ENCODE measurements at places on chromosomes 16 and 17.

GRCh38 chr16:69089091-69089910 lies 16.2 kb upstream of the HAS3 start:
- DNase-seq, result no peak

DNA sequence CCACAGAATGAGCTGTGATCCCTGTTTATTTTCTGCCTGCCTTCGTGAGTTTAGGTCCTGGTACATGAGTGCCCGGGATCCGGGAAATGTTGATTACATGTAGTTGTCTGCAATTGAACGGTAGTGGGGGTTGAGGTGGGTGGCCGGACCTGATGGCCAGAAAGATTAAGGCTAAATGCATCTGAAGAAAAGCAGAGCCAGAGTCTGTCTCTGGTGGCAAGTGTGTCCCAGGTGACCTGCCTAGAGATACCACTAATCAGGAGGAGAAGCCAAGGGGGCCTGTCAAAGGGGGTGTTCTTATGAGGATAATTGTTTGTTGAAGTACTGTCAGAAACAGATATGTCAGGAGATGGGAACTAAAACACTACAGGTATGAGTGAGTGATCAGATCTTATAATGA lies 154.0 kb upstream of the ASIC2 start:
- no peak for DNase-seq

DNA sequence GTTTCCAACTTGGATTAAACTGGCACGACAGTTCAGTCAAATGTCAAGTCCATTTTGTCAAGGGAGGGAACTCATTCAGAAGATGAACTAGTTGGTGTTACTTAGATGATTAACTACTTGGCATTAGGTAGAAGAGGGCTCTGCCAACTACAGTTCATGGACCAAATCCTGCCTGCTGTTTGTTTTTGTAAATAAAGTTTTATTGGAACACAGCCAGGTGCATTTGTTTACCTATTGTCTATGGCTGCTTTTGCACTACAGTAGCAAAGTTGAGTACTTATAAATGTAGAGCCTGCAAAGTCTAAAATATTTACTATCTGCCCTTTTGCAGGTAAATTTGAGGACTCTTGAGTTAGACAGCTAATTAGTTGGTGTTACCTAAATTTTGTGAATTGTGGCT lies 410.0 kb downstream of the MAF start:
- no peak for DNase-seq

GRCh38 chr17:74957935-74958740 lies 14.4 kb downstream of the HID1 start:
- peak; percentile 15 for DNase-seq

DNA sequence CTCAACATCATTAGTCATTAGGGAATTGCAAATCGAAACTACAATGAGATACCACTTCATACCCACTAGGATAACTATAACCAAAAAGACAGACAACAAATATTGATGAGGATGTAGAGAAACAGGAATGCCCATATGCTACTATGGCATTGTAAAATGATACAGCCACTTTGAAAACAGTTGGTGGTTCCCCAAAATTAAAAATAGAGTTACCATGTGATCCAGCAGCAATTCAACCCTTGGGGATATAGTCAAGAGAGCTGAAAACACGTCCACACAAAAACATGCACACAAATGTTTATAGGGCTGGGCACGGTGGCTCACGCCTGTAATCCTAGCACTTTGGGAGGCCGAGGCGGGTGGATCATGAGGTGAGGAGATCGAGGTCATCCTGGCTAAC lies 10.0 kb upstream of the PECAM1 start:
- no peak for DNase-seq

DNA sequence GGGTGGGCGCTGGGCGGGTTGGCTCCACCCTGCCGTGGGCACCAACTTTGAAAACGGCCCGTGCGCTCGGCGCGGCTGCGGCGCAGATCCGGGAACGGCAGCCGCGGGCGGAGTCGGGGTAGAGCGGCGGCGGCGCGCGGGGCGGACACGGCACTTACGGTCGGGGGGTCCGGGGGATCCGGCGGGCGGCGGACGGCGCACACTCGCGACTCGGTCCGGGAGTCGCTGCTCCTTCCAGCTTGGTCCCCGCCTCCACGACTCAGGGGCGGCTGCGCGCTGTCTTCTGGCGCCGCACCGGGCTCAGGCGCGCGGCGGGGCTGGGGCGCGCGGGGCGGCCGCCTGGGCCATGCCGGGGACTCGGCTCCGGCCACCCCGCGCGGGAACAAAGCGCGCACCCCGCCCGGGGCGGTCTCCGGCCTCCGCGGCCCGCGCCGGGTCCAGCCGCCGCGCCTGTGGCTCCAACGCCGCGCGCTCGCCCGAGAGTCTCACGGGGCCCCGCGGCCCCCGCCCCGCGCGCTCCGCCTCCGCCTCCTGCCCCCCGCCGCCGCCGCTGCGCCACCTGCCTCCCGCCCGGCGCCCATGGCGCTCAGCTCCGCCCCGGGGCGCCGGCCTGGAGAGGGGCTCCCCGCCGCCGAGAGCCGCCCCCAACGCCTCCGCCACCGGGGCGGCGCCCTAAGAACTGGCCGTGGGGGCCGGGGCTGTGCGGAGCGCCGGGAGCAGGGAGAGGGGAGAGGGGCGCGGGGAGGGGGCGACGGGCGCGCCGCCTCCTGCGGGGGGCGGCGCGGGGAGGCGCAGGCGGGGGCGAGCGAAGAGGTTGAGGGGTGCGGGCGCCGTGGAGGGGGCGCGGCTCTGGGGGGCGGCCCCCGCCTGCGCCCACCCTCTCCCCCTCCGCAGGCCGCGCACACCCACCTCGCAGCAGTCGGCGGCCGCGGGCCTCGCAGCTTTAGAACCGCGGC lies 35.9 kb downstream of the CBFA2T3 start:
- no peak for DNase-seq

DNA sequence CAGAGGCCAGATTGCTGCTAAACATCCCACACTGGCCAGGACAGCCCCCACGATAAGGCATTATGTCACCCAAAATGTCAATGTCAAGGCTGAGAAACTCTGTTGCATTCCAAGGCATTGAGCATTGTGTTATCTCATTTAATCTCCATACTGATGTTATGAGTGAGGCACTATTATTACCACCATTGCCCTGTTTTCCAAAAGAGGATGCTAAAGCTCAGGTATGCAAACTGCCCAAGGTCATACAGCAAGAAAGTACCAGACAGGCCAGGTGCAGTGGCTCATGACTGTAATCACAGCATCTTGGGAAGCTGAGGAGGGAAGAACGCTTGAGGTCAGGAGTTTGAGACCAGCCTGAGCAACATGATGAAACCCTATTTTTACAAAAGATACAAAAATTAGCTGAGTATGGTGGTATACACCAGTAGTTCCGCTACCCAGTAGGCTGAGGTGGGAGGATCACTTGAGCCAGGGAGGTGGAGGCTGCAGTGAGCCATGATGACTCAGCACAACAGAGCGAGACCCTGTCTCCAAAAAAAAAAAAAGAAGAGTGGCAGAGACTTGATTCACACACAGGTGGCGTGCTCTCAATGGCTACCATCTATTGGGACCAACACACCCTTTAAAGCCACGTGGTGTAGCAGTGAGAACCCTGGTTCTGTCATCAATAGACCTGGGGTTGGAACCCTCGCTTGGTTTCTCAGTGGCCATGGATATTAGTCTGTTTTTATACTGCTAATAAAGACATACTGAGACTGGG lies 58.8 kb upstream of the GRIN2A start:
- no peak for DNase-seq

GRCh38 chr16:64017796-64018195 lies 1104.1 kb downstream of the CDH11 start:
- no peak for DNase-seq

- no peak for DNase-seq
These were observed 101.3 kb downstream of the CDK5R1 start for GRCh38 chr17:32588135-32588534.

- no peak for DNase-seq
These were observed 6.9 kb downstream of the METRNL start for GRCh38 chr17:83086199-83086880.

- DNase-seq, result no peak
These were observed 31.7 kb upstream of the IL21R start for GRCh38 chr16:27370318-27370717.

DNA sequence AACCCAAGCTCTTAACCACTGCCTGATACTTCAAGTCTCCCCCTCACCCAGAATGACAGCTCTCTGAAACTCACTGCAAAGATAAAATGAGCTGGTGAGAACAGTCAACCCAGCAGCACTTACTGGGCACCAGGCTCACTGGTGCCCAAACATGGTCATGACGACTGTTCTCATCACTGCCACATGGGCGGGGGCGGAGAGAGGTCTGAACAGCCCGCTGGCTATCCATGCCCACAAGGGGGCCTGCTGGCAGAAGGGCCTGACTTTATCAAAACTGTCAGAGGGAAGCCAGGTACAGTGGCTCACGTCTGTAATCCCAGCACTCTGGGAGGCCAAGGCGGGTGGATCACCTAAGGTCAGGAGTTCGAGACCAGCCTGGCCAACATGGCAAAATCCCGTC lies 4.0 kb downstream of the MYBBP1A start:
- DNase-seq, result no peak

GRCh38 chr16:66273053-66273452 lies 93.4 kb upstream of the CDH5 start:
- DNase-seq, result no peak

GRCh38 chr17:992933-993332 lies 4.0 kb upstream of the TIMM22 start:
- DNase-seq, result no peak

GRCh38 chr16:49333259-49333597 lies 40.4 kb upstream of the C16orf78 start:
- no peak for DNase-seq

DNA sequence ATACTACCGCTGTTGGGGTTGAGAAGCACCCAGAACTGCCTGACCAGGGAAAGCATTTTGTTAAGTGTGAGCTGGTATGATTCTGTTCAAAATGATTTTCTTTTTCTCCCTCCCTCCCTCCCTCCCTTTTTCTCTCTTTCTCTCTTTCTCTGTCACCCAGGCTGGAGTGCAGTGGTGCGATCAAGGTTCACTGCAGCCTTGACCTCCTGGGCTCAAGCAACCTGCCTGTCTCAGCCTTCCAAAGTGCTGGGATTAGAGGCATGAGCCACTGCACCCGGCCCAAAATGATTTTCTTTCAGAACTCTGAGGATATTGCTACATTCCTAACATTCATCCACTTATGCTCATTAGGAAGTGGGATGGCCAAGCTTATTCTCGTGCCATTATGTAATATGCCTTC lies 41.3 kb downstream of the SLC47A1 start:
- DNase-seq, result no peak

DNA sequence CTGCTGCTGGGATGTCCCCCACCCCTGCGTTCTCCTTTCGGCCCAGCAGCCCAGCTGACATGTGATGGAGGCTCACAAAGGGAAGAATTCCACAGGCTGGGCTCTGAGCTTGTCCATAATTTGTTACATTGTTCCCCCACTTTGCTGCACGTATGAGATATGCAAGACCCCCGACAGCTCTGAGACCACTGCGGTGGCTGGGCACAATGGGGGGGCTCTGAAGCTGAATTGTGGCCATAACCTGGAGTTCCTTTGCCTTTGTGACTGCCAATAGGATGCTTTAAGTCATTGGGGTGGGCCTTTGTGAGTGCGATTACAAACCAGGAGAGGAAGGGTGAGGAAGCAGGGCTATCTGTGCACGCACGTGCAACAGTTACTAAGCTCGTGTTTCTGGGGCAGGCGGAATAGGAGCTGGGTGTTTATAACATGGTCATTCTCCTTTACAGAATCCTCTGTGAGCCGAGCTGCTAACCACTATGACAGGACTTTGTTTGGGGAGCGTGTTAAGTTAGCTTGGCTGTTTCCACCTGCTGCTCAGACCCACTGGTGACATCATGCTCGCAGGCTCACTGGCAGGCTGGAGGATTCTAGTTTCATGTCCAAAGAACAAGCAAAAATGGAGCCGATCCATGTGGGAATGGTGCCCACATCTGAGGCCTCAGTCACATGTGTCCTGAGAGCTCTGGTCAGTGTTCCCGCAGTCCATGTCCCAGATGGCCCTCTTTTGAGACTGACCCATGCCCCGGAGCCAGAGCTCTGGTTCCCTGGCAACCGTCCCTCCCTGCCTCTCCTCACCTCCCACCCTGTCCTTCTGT lies 208.3 kb upstream of the SALL1 start:
- DNase-seq, result no peak

DNA sequence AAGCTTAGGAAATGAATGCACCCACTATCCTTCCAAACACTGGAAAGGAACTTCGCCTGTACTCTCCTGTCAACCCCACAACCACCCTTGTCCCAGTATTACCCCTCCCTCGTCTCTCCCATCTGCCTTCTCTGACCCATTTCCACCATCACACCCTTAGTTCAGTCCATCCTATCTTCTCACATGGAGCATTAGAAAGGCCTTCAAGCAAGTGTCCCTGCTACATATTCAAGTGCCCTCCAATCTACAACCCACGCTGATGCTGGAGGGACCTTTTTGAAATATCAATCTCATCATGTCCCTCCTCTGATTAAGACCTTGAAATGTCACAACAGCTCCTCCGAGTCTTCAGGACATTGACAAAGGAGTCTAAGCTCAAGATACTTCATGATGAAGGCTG lies 133.8 kb upstream of the CCL2 start:
- no peak for DNase-seq

DNA sequence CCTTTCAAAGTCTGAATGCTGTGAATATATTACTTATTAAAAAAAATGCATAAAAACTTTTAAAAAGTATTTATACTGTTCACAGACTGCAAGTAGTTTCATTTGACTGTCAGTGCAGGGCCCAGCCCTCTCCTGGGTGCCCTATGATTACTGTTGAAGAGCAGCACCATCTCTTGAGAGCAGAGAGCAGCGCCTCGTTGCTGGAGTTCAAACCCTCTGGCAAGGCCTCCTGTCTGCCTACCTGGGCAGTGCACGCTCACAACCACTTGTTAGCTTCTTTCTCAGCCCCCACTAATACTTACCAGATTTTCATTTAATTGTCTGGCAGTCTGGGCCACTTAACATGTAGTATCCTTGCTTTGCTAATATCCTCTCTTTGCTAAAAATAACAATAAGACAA lies 233.4 kb downstream of the PHKB start:
- no peak for DNase-seq

DNA sequence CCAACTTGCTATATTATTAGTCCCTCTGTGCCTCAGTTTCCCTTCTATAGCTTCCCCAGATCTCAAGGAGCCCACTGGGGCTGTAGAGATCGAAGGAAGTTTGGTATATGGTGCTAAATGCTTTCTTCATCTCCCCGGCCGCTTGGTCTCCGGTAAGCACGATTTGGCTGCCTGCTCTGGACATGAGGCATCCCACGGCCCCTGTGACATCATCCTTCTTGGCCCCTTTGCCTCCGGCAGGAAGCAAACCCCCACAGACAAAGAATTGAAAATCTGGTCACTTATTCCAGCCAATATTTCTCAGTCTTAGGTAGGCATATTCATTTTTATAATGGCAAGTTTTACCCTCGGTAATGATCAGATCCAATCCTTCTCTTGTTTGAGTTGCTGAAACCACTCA lies 65.8 kb downstream of the WSCD1 start:
- no peak for DNase-seq

DNA sequence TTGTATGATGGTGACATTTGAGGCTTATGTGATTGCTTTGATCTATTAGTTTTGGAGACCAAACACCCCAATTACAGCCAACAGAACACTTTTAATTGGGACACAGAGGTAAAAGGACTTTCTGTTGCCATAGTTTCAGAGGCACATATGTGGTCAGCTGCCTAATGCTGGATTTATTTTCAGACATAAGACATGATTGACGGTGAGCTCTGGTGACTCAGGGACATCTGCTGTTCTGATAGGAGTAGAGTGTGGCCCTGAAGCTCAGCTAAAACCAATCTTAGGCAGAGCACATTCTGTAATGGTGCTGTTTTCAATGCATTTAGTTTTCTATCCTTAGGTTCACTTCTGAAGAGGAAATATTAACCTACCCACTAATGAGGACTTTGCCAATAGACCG lies 247.1 kb downstream of the UTP18 start:
- DNase-seq, result no peak
